D721Med (cell line): ENCODE measurements at places on chromosomes 5 and 9.

- no peak for DNase-seq
These were observed 292.8 kb downstream of the SLF1 start for GRCh38 chr5:94911276-94911675.

DNA sequence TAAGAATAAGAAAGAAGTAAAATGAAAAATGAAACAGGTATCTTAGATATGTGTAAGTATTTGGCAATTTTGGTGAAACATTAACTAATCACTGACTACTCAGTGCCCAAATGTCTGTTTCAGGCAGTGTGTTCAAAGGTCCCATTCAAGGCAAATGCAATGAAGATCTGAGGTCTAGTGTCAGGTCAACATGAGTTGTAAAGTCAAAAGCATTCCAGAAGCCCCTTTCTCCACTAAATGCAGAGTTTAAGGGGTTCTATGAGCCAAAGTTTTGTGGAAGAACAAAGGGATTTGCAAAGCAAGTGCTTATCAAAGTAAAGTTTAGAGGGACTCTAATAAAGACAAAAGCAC lies 71.0 kb upstream of the GPBP1 start:
- DNase-seq, result no peak

- no peak for DNase-seq
These were observed 1.4 kb downstream of the SNX18 start for GRCh38 chr5:54518818-54519508.

GRCh38 chr5:119275146-119275545 lies 80.7 kb upstream of the TNFAIP8 start:
- no peak for DNase-seq

DNA sequence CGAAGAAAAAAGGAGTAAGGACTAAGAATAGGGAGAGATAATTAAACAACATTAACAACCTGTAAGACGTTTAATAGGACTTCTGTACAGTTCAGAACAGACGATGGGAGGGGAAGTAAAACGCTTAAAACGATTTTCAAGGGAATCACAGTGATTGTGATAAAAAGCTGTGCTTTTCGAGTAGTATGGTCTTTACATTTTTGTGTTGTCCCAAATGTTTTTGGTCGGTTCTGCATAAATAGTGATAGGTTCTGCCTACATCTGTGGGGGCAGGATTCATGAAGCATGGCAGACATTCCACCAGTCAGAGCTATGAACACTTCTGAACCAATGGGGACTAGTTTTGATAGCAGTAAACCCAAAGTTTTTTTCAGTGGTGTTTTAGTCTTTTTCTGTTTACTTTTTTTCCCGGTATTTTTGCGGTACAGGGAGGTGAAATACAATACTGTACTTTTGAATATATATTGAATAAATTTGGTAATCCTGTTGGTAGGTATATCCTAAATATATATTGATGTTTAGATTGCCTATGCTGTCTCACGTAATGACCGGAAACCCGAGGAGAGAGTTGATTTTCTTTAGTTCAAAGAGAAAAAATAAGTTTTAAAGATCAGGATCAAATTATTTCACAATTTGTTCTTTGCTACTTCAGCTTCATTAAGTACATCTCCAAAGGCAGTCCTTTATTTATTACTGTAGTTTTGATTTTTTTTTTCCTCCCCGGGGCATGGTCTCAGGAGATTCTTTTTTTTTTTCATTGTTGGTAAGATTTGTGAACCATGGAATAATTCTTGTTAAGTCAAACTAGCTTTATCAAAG lies 1.3 kb downstream of the ERBIN start:
- no peak for DNase-seq
